ENCODE measurements at places on chromosomes 5 and 9.

DNA sequence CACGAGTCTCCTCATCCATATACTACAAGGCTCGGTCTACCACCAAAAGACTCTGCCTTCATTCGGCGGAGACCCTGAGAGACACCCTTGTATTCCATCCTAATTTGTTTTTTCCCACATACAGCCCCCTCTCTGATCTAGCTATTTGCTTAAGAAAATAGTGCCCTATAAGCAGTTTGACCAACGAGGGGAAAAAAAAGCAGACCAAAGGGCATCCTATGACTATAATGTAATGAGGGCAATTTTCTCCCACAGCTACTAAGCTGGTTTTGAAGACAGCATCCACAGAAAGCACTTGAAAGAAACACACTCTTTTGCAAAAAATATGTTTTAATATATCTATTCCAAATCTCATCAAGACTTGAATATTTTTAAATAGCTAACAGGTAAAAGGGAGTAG lies 147.8 kb downstream of the MLLT3 start:
- no peak for DNase-seq

DNA sequence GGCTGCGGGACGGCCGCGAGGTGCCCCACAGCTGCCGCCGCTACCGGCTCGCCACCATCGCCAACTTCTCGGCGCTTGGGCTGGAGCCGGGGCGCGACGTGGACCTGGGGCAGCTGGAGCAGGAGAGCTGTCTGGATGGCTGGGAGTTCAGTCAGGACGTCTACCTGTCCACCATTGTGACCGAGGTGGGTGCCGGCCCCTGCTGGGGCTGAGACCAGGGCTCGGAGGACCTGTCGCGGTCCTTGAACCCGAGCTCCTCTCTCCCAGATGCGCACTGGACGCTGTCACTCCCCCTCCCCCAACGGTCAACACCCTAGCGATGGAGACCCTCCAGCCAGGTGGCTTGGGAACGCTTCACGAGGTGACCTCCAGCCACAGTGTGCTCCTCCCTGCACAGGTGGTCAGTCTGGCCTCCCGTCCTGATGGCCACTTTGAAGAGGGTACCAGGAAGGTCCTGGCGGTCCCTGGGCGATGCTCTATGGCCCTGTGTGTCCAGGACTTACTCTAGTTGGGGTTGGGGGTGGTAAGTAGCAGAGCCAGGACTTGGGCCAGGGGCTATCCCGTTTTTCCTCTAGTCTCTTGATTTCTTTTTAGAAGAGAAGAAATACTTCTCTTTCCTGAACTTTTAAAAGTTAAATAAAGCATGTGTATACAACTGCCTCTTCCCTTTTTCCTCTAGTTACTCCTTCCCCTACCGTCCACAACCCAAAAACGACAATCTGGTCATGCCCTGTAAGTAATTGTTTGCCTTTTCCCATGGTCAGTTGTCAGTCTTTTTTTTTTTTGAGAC lies 866 bp downstream of the SLC22A5 start:
- DNase-seq, result no peak

- DNase-seq, result no peak
Observed at GRCh38 chr9:81980568-81980967, 8.0 kb upstream of the SPATA31D1 start.

GRCh38 chr5:110288766-110289511 lies 437.5 kb downstream of the TMEM232 start:
- no peak for DNase-seq

DNA sequence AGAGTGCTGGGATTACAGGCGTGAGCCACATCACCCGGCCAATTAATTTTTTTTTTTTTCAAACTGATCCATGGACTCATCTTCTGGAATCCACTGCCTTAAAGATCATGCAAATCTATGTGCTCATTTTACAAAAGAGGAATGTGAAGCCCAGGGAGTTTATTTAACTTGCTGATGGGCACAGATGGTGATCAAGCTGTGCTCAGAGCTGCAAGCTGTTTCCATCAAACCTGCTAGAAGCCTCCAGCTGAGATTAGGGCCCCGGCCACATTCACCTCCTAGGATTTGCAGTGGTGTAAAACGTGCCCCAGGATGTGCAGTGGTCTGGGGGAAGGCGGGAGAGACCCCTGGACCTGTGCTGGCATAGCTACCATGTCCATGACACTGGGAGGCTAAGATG lies 56.1 kb upstream of the TUT7 start:
- DNase-seq, result no peak

DNA sequence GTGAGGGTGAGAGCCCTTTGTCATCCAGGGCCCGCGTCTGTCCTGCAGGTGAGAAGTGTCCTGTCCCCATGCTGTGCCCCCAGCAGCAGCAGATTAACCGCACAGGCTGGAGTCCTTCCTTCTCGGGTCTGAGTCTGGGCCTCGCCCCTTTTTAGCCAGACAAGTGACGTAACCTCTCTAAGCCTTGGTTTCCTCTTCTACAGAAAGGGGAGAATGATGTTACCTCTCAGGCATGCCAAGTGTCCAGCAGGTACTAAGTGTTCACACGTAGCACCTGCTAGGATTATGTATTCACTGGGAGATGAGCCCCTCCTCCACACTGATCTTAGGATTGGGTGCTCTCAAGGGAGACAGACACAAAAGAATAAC lies 6.9 kb downstream of the NEURL1B start:
- no peak for DNase-seq

- DNase-seq, result no peak
Observed at GRCh38 chr5:1750469-1750868, 49.2 kb downstream of the MRPL36 start.

DNA sequence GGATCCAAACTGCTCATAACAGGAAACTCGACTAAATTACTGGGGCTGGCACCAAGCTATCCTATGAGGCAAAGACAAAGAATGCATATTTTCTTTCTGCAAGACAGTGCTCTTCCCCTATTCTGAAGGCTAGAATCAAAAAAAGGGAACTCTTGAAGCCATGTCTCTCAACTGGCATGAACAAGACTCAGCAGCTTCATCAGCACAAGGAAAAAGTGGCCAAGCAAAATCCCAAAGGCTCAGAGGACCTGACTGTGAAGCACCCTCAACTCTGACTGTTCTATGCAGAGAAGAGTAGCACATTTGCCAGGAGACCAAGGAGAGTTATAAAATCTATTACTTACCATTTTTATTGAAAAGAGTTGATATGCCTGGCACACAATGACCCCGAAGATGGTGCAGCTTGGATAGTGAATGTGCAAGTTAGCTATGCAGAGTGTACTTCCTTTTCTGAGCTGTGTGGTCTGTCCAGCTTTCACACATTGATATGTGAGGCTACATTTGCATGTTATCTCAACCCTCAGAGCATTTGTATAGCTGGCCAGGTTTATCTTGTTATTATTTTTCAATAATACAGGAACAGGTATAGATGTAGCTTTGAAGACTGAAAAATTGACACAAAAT lies 51.0 kb upstream of the FYB1 start:
- no peak for DNase-seq

DNA sequence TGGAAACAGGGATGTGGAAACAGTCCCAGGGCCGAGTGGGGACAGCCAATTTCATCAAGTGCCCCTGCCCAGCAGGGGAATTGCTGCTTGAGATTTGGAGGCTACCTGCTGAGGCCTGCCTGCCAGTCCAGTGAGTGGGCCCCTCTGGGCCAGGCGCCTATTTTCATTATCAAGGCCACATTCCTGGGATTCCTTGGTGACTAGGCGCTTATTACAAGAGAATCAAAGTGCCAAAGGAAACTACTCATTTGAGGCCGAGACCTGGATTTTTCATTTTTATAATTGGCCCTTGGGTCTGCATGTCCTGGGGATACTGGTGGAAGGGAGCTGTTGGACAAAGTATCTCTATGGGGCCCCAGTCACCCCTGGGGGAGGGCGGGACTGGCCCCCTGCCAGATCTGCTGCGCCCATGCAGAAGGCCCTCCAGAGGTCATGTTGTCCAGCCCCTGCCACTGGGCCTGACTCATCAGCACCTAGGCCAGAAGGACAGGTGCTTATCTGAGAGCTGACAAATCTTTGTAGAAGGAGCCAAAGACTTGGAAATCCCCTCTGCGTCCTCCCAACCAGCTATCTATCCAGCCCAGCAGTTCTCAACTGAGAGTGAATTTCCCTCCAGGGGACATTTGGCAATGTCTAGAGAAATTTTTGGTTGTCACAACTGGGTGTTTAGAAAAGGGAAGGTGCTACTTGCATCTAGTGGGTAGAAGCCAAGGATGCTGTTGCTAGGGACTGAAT lies 45.6 kb downstream of the FOXI1 start:
- no peak for DNase-seq

DNA sequence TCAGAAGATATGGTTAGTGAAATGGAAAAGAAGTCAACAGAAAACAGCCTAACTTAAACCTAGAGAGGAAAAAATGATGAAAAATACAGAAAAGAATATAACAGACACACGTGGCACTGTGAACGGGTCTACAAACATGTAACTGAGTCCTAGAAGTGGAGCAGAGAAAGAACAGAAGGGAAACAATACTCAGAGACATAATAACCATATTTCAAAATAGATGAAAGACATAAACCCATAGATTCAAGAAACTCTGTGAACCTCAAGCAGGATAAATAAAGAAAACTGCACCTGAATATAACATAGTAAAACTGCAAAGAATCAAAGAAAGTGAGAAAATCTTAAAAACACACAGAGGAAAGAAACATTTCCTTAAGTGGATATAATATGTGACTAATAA lies 67.7 kb upstream of the GOLGA1 start:
- no peak for DNase-seq

DNA sequence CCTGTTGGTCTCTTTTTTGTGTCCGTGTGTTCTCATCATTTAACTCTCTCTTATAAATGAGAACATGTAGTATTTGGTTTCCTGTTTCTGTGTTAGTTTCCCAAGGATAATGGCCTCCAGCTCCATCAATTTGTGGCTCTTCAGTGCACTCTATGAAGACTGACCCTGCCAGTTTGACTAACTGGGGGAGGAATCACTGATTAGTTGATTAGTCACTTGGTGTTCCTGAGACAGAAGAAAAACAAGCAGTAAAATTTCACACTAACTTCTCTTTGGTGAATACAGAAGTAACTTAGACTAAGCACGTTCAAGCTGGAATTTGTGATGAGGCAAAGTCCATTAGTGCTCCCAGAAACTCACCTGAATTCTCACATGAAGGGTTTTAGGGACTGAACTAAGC lies 495.8 kb upstream of the RORB start:
- no peak for DNase-seq

GRCh38 chr9:131839281-131840084 lies 99.6 kb upstream of the RAPGEF1 start:
- DNase-seq, result peak; percentile 17

- DNase-seq, result no peak
Observed at GRCh38 chr5:20109326-20109725, 121.3 kb upstream of the CDH18 start.
